ENCODE measurements at places on chromosomes 3 and 15. TPM values are rescaled to one million over a fixed set of nuclear protein-coding genes. Genes with fewer than 3 reads are reported as not detected.

Gene COLQ
- under 0.01 TPM for total RNA-seq

Gene SPINT1
- 485 TPM for total RNA-seq

Gene C15orf62
- total RNA-seq, result 1.7 TPM

Gene RYR3
- total RNA-seq, result under 0.01 TPM

Gene SGO1
- total RNA-seq, result 0.14 TPM

Gene ISY1
- 22.9 TPM for total RNA-seq

Gene SPTSSB
- 0.64 TPM for total RNA-seq

Gene GOLGA8R
- 1.6 TPM for total RNA-seq

Gene MYZAP
- total RNA-seq, result 1.4 TPM

Gene SMCO1
- not detected for total RNA-seq

Gene CLSTN2
- under 0.01 TPM for total RNA-seq

Gene MUSTN1
- not detected for total RNA-seq

Gene ANKDD1A
- 0.68 TPM for total RNA-seq

Gene SHC4
- total RNA-seq, result under 0.01 TPM

Gene KIAA1143
- 7.5 TPM for total RNA-seq

Gene GCHFR
- total RNA-seq, result 4.3 TPM

Gene GCSAM
- under 0.01 TPM for total RNA-seq

Gene TLR9
- total RNA-seq, result 0.07 TPM

Gene CRYGS
- 1.2 TPM for total RNA-seq

Gene GOLGA8H
- 0.07 TPM for total RNA-seq

Gene CHDH
- total RNA-seq, result 0.21 TPM

Gene RAB11A
- 55.7 TPM for total RNA-seq

Gene ST8SIA2
- not detected for total RNA-seq

Gene CHP1
- total RNA-seq, result 90.8 TPM

Gene MAGEF1
- total RNA-seq, result 13.0 TPM

Gene MRPL47
- 54.3 TPM for total RNA-seq

Gene UTS2B
- not detected for total RNA-seq

Gene TUSC2
- 15.7 TPM for total RNA-seq

Gene LRRC3B
- total RNA-seq, result not detected

Gene CCDC54
- total RNA-seq, result not detected

Gene TMEM39A
- 67.0 TPM for total RNA-seq

Gene PPP2R3A
- 12.0 TPM for total RNA-seq

Gene NR2E3
- 0.14 TPM for total RNA-seq

Gene HDGFL3
- total RNA-seq, result 69.7 TPM

Gene ZNF774
- total RNA-seq, result 8.5 TPM

Gene PSMD2
- total RNA-seq, result 508 TPM

Gene TRMT10C
- total RNA-seq, result 39.3 TPM

Gene RETNLB
- total RNA-seq, result not detected

Gene TEX55
- total RNA-seq, result not detected

Gene MAP1A
- total RNA-seq, result under 0.01 TPM

Gene CYP19A1
- not detected for total RNA-seq

Gene SIDT1
- 2.3 TPM for total RNA-seq
